NCI-H1105 (cell line): ENCODE measurements at places on chromosomes 16 and 17.

DNA sequence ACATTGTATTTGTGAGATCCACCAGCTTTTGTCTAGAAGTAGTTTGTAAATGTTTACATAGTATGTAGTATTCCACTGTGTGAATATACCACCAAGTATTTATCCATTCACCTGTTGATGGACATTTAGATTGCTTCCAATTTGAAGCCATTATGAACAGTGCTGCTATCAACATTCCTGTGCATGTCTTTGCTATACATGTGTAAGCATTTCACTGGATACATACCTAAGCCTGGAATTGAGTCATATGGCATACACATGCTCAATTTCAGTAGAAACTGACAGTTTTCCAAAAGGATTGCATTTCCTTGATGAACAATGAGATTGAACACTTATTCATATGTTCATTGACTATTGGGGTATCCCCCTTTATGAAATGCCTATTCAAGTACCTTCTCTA is 540.6 kb upstream of the SOX9 start:
- no peak for DNase-seq

- no peak for DNase-seq
Measured at GRCh38 chr17:65182233-65182632, 45.1 kb downstream of the RGS9 start.

GRCh38 chr16:31513884-31514283 is 5.7 kb upstream of the RUSF1 start:
- no peak for DNase-seq

DNA sequence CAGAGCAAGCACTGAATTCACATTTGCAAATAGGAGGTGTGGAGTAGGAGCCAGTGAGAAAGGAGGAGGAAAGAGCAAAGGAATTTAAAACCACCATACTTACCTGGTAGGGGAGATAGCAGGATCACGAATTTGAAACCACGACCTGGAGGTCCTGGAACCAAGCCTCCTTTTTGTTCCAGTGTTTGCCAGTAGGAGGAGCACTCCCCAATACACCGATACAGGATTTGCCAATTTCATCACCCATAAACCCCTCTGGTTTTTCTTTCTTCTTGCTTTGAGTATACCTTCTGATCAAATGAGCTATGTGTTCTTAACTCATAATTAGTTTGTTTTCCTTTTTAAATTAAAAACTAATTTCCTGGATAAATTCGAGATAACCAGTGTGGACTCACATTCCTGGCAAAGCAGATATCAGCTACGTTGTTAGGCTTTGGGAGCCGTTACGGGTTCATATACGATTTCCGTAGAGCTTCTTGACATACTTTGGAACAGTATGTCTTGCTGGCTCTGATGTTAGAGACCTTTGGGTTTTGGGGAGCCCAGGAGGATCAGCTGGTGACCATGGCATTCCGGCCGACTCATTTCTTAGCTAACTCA is 22.7 kb downstream of the BCO1 start:
- no peak for DNase-seq
